NCI-H69 (cell line): ENCODE measurements at places on chromosomes 6 and 20.

- no peak for DNase-seq
These were observed 55.8 kb upstream of the IYD start for GRCh38 chr6:150312844-150313584.

DNA sequence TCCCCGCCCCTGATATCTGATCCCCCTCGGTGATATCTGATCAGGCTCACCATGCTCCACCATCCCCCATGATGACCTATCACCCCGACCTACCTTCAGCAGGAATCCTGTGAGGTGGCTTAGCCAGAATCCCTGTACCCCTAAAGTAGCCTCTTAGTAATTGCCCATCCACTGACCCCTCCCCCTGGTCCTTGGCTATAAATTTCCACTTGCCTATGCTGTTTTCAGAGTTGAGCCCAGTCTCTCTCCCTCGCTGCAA, 177.5 kb upstream of the GGTLC1 start:
- no peak for DNase-seq

DNA sequence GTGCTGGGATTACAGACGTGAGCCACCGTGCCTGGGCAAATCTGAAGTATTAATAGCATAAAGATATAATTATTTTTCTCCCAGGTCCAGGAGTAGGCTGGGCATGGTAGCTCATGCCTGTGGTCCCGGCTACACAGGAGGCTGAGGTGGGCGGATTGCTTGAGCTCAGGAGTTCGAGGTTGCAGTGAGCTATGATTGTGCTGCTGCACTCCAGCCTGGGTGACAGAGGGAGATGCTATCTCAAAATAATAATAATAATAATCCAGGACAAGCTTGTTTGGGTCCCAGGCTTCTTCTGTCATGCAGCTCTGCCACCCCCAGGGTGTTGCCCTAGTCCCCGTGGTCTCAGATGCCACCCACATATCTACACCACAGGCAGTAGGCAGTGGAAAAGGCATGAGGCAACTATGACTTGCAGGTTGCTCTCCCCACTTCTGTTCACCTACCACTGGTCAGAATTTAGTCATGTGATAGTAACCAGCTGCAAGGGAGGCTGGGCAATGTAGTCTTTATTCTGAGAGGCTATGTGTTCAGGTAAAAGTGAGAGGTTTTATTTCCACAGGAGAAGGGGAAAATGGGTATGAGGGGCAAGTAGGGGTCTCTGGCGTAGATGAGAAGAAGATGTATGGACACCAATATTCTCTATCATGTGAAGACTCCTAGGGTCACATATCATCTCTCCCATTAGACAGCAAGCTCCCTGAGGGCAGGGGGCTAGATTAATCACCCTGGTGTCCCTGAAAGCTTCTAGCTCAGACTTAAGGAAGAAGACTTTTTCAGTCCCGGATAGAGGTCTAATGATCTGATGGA, 25.7 kb downstream of the TCF15 start:
- DNase-seq: no peak

- no peak for DNase-seq
These were observed 220.3 kb upstream of the LRFN2 start for GRCh38 chr6:40807484-40807883.

DNA sequence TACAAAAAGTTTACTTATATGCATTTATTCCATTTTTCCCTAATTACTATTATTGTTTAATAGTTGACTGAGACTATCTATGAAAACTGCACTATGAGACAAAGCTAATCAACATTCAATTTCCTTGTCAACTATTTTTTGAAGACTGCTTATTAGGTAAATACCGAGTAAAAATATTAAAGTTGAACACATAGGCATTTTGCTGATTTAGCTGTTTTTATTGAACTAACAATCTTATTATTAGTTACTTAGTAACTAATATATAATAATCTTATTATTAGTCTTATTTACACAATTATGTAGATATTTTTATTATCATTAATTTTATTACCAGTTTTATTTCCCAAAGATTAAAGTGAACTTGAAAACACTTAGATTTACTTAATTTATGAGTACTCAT, 728.8 kb downstream of the TENT5A start:
- no peak for DNase-seq

DNA sequence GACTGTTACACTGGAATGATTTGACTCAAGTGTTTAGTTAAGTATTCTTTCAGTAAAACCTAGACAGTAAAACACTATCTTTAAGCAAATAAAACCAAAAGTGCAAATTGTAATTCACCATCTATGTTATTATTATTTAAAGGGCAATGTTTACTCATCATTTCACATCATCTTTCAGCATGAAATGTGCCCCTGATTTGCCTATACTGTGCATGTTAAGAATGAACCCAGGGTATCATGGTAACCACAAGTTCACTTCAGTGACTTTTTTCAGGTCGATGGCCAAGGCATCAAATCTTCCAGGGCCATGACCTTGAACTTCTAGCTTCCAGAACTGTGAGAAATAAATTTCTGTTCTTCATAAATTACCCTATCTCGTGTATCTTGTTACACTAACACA, 2.1 kb upstream of the HLA-DOB start:
- no peak for DNase-seq

GRCh38 chr6:18262702-18263417, 1.5 kb downstream of the DEK start:
- DNase-seq: peak; percentile 77
